ENCODE measurements at places on chromosomes 6 and 20. TPM values are rescaled to one million over a fixed set of nuclear protein-coding genes. Genes with fewer than 3 reads are reported as not detected.

DNA sequence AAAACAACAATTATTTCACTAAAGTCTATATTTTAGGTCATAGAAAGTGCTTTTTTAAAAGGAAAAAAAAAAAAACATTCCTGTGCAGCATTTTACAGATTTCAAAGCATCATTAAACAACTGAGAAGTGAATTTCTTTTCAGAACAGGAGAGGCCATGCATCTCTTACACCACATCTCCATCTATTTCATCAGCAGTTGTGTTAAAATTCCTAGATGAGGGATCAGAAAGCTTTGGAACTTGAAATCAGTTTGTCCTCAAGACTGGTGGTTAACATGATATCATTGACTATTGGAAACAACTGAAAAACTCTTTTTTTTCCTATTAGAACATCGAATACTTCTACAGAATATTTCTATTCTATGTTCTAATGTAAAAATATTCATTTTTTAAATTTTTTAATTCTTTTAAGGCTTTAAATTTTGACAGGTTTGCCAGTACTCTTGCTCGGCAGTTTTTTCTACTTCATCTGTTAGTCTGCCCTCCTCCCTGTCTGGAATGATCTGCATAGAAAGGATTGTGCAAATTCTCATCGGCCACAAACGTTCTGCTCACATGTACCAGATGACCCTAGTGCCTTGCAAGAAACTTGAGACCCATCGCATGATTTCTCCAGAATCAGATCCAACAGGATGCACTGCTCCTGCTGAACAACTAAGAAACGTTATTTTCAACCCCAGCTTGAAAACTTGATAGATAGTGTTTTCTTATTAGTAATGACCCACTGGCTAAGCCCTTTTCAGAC is 411.0 kb upstream of the AGPAT4 start:
- H3K36me3 ChIP-seq = no peaks in the 10 kb centered on the region
- H3K4me1 ChIP-seq = no peaks in the 10 kb centered on the region
- H3K27me3 ChIP-seq = no peaks in the 10 kb centered on the region
- DNase-seq = no peak
- H3K4me3 ChIP-seq = no peak overlapping the region
- no peak overlapping the region for H3K27ac ChIP-seq

The R3HDML gene
- total RNA-seq = not detected

The OR2J3 gene
- not detected for total RNA-seq

GRCh38 chr20:35742741-35743523 is 872 bp upstream of the RBM39 start:
- peaks cover 41% of the 10 kb centered on the region for H3K36me3 ChIP-seq
- peak overlapping the region; percentile 96 for H3K4me3 ChIP-seq
- H3K27me3 ChIP-seq = no peaks in the 10 kb centered on the region

DNA sequence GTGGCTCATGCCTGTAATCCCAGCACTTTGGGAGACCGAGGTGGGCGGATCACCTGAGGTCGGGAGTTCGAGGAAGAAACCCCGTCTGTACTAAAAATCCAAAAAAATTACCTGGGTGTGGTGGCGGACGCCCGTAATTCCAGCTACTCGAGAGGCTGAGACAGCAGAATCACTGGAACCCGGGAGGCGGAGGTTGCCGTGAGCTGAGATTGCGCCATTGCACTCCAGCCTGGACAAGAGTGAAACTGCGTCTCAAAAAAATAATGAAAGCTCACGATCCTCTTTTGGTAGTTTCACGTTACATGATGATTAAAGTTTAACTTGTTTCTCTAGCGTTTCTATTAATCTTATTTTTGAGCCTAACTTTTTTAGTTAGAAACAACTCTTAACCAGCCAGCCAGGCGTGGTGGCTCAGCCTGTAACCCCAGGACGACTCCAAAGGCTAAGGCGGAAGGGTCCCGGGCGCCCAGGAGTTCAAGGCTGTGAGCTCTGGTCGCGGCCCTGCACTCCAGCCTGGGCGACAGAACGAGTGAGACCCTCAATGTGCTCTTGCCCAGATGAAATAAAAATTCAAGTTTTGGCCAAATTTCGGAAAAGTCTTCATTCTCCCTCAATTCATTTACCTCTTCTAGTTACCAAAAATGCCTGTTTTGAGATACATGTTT is 1.2 kb upstream of the WRNIP1 start:
- peak overlapping the region; percentile 97 for H3K27ac ChIP-seq
- no peak for DNase-seq
- peaks cover 22% of the 10 kb centered on the region for H3K36me3 ChIP-seq
- H3K4me1 ChIP-seq = peaks cover 48% of the 10 kb centered on the region
- H3K4me3 ChIP-seq = peak overlapping the region; percentile 92
- H3K27me3 ChIP-seq = no peaks in the 10 kb centered on the region

- no peaks in the 10 kb centered on the region for H3K36me3 ChIP-seq
- no peak overlapping the region for H3K27ac ChIP-seq
- peaks cover 35% of the 10 kb centered on the region for H3K27me3 ChIP-seq
- peaks cover 11% of the 10 kb centered on the region for H3K4me1 ChIP-seq
Measured at GRCh38 chr6:36340618-36341454, 4.1 kb upstream of the BNIP5 start.

- no peak for DNase-seq
- no peak overlapping the region for H3K27ac ChIP-seq
- H3K27me3 ChIP-seq = peaks cover 6% of the 10 kb centered on the region
- H3K4me3 ChIP-seq = peak overlapping the region; percentile 66
- peaks cover 7% of the 10 kb centered on the region for H3K36me3 ChIP-seq
Measured at GRCh38 chr6:83193747-83194566, 800 bp downstream of the RWDD2A start.

The NELFE gene
- 70.8 TPM for total RNA-seq

- H3K4me3 ChIP-seq = no peak overlapping the region
- H3K4me1 ChIP-seq = no peaks in the 10 kb centered on the region
- H3K27ac ChIP-seq = no peak overlapping the region
- no peaks in the 10 kb centered on the region for H3K36me3 ChIP-seq
Measured at GRCh38 chr20:46237227-46237626, 71.1 kb downstream of the CDH22 start.

The DYNLT2 gene
- 2.6 TPM for total RNA-seq

- peaks cover 7% of the 10 kb centered on the region for H3K27me3 ChIP-seq
- DNase-seq = peak; percentile 49
- H3K4me3 ChIP-seq = peak overlapping the region; percentile 95
- H3K4me1 ChIP-seq = peaks cover 45% of the 10 kb centered on the region
- peaks cover 19% of the 10 kb centered on the region for H3K36me3 ChIP-seq
- H3K27ac ChIP-seq = peak overlapping the region; percentile 91
Measured at GRCh38 chr6:31898383-31899011, 999 bp upstream of the EHMT2 start.

GRCh38 chr6:48476257-48476656 is 365.3 kb upstream of the PTCHD4 start:
- H3K27ac ChIP-seq = no peak overlapping the region
- H3K4me3 ChIP-seq = no peak overlapping the region
- H3K27me3 ChIP-seq = no peaks in the 10 kb centered on the region

DNA sequence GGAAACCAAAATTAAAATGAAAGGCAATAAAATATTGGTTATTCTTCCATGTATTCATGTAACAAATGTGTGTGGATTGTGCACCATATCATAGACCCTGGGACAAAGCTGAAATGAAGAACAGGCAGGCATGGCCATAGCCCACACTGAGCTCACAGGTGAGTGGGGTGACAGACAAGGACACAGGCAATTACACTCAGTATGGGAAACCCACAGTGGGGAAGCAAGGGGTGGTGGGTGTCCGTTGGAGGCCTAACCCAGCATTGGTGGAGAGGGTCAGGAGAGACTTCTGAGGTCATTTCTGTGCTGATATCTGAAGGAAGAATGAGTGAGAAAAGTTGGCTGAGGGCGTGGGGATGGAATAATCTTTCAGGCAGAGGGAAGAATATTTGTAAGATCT is 47.6 kb upstream of the MAP3K4 start:
- no peak overlapping the region for H3K4me3 ChIP-seq
- no peaks in the 10 kb centered on the region for H3K27me3 ChIP-seq
- no peaks in the 10 kb centered on the region for H3K36me3 ChIP-seq
- H3K27ac ChIP-seq = no peak overlapping the region

- H3K4me1 ChIP-seq = peaks cover 7% of the 10 kb centered on the region
- no peaks in the 10 kb centered on the region for H3K27me3 ChIP-seq
- no peaks in the 10 kb centered on the region for H3K36me3 ChIP-seq
- H3K4me3 ChIP-seq = no peak overlapping the region
Measured at GRCh38 chr6:11908436-11909105, 103.5 kb upstream of the HIVEP1 start.

DNA sequence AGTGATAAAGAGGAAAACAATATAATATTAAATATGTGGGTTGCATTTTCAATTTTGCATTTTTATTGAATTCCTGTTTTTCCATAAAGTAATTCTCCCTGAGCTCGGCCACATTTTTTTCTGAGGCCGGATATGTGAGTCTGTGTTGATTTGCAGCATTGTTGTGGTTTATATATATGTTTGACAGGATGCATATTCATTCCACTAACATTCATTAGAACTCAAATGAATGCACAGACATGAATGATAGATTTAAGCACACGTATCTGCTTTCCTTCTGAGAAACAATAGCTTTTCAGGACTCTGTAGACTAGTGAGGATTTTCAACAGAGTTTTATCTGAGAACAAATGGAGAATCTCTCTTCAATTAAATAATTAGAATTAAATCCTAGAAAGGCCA is 10.6 kb upstream of the EXOC2 start:
- H3K4me3 ChIP-seq = no peak overlapping the region
- H3K4me1 ChIP-seq = peaks cover 13% of the 10 kb centered on the region

GRCh38 chr6:16953446-16953845 is 148.4 kb upstream of the STMND1 start:
- no peaks in the 10 kb centered on the region for H3K36me3 ChIP-seq
- H3K4me3 ChIP-seq = no peak overlapping the region
- H3K27ac ChIP-seq = no peak overlapping the region

GRCh38 chr20:58959652-58960051 is 21.4 kb upstream of the NELFCD start:
- peaks cover 34% of the 10 kb centered on the region for H3K27me3 ChIP-seq
- H3K4me3 ChIP-seq = no peak overlapping the region
- DNase-seq = no peak
- H3K4me1 ChIP-seq = no peaks in the 10 kb centered on the region
- no peak overlapping the region for H3K27ac ChIP-seq

DNA sequence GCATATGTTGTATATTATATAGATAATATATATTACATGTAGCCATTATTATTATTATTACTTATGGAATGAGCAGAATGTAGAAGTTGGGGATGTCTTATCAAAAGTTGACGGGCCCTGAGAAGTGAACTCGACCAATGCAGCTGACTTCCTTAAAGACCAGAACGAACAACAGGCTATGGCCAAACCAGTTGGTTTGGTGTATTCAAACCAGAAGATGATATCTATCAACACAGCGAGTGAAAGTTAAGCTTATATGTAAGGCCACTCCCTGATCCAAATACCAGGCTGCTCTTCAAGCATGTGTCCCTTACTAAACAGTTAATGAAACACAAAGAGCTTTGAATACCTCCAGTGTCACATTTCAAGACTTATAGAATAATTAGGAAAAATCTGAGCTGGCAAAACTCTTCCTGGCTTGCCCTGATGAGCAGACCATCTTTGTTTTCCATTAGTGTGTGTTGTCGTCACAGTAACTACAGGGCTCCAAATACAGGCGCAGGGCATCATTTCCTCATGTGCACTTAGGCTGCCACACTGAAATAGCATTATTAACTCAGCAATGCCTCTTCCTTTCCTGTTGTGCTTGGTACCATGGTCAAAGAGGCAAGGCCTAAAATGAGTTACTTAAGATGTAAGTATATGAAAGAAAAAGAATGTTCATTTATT is 6.6 kb downstream of the FILIP1 start:
- H3K27ac ChIP-seq = no peak overlapping the region
- no peak for DNase-seq
- H3K36me3 ChIP-seq = no peaks in the 10 kb centered on the region
- peaks cover 24% of the 10 kb centered on the region for H3K27me3 ChIP-seq

GRCh38 chr6:52535711-52536423 is 41.0 kb downstream of the TRAM2 start:
- peak overlapping the region; percentile 53 for H3K27ac ChIP-seq
- H3K36me3 ChIP-seq = no peaks in the 10 kb centered on the region
- H3K27me3 ChIP-seq = peaks cover 11% of the 10 kb centered on the region
- peaks cover 42% of the 10 kb centered on the region for H3K4me1 ChIP-seq
- peak; percentile 42 for DNase-seq

The SFTA2 gene
- not detected for total RNA-seq

DNA sequence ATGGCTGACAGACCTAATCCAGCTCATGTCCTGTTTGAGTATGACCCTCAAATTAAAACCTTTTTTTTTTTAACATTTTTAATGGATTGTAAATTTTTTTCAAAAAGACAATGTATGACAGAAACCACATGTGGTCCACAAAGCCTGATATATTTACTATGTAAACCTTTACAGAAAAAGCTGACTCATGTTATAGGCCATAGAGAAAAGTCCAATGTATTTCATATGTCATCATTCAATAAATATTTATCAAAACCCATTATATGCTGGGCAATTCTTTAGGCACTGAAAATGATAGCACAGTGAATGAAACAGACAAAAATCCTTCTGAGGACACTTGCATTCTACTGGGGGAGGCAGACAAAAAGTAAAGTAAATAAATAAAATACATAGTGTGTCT is 826.2 kb upstream of the FLRT3 start:
- H3K36me3 ChIP-seq = no peaks in the 10 kb centered on the region
- DNase-seq = no peak
- H3K27ac ChIP-seq = no peak overlapping the region
- H3K4me3 ChIP-seq = no peak overlapping the region

- peaks cover 15% of the 10 kb centered on the region for H3K27me3 ChIP-seq
- no peak for DNase-seq
- no peak overlapping the region for H3K27ac ChIP-seq
- H3K4me1 ChIP-seq = peaks cover 5% of the 10 kb centered on the region
- H3K4me3 ChIP-seq = no peak overlapping the region
- no peaks in the 10 kb centered on the region for H3K36me3 ChIP-seq
Measured at GRCh38 chr20:49349694-49350252, 71.9 kb upstream of the ZNFX1 start.

- no peaks in the 10 kb centered on the region for H3K27me3 ChIP-seq
- no peak for DNase-seq
- peaks cover 22% of the 10 kb centered on the region for H3K36me3 ChIP-seq
- H3K27ac ChIP-seq = peak overlapping the region; percentile 68
- peaks cover 12% of the 10 kb centered on the region for H3K4me1 ChIP-seq
Measured at GRCh38 chr20:32975698-32976674, 28.2 kb downstream of the SUN5 start.

DNA sequence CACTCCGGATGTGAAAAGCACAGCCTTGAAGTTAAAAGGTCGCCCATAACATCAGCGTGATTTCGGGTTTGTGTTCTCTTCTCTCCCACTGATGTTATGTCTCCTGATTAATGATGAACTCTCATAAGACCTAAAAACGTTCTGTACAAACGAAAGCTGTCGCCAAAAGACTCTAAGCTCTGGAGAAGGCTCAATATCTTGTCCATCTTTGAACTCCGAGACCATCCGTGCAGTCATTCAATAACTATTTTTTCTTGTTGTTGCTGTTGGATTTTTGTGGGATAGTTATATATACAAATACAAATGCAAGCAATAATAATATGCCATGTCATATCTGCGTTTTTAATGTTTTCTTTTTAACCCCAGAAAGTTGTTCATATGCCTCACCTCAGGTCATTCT is 291.8 kb upstream of the MARCKS start:
- H3K36me3 ChIP-seq = no peaks in the 10 kb centered on the region
- H3K27ac ChIP-seq = no peak overlapping the region

GRCh38 chr6:17907406-17908229 is 79.8 kb downstream of the KIF13A start:
- peaks cover 24% of the 10 kb centered on the region for H3K4me1 ChIP-seq
- DNase-seq = peak; percentile 32
- H3K27me3 ChIP-seq = peaks cover 11% of the 10 kb centered on the region
- H3K36me3 ChIP-seq = peaks cover 3% of the 10 kb centered on the region

The MMP24 gene
- not detected for total RNA-seq

The GCLC gene
- 26.5 TPM for total RNA-seq

GRCh38 chr6:10687582-10687981 is 6.8 kb downstream of the C6orf52 start:
- peaks cover under 1% of the 10 kb centered on the region for H3K36me3 ChIP-seq
- H3K4me3 ChIP-seq = no peak overlapping the region
- no peaks in the 10 kb centered on the region for H3K27me3 ChIP-seq
- peaks cover 34% of the 10 kb centered on the region for H3K4me1 ChIP-seq

The MUC21 gene
- total RNA-seq = not detected

All from activated CD8-positive, alpha-beta T cell treated with anti-CD3 and anti-CD28 coated beads, Interleukin-2, amount 10 ng/mL, durations not matched to agents 7 days and 5 days (primary cell).